ENCODE measurements at places on chromosomes 6 and 20.

DNA sequence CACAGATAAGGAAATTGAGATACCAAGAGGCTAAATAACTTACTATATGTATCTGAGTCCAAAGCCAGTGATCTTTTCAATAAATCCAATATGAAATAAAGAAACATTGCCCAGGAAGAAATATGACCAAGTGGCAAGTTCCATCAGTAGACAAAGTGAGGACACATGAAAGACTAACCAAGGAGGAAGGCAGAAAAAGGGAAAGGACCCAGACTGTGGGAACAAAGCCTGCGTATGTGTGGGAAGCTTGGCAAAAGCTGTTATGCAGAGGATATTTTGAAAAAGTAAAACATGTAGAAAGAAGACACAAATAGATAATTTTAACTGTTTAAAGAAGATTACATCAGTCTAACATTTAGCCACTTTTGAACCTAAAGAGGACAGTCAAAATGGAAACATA lies 264.4 kb upstream of the PRDM1 start:
- no peak for DNase-seq

DNA sequence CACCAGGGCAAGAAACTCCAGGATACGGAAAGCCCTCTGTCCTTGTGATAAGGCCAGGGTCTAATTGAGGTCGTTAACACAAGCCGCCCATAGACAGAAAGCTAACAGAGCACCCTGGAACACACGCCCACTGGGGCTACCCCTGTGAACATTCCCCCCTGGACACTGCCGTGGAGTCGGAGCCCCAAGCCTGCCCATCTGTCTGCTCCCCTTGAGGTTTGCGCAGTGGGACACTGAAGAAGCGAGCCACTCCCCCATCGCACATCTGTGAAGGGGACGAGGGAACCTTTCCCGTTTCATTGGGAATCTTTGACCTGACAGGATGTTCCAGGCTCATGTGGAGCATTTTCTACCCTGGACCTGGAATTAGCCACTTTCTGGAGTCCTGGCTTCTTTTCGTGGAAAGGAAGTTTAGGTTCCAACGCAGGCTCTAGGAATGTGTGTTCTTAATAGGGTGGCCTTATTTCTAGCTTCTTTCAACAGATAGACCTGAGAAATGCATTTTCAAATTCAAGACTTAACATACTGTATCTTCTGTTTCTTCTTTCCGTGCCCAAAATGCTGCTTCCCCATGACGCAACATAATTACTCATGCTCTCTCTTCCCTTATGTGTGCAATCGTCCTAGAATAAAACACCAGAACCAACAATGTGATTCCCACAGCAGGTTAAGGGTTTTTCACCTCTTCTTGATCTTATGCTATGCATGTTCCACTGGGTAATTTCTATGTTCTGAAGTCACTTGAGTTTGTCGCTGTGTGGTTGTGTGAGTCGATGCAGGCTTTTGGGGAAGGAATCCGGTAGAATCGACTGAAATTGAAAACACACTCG lies 161.1 kb downstream of the ERMARD start:
- no peak for DNase-seq

GRCh38 chr6:28542440-28543296 lies 17.0 kb downstream of the GPX5 start:
- no peak for DNase-seq

- no peak for DNase-seq
Measured at GRCh38 chr6:136317021-136317694, 27.5 kb upstream of the BCLAF1 start.

- DNase-seq = no peak
Measured at GRCh38 chr6:54694928-54695532, 151.5 kb upstream of the FAM83B start.

GRCh38 chr20:53639647-53640440 lies 46.2 kb upstream of the ZNF217 start:
- DNase-seq = no peak

DNA sequence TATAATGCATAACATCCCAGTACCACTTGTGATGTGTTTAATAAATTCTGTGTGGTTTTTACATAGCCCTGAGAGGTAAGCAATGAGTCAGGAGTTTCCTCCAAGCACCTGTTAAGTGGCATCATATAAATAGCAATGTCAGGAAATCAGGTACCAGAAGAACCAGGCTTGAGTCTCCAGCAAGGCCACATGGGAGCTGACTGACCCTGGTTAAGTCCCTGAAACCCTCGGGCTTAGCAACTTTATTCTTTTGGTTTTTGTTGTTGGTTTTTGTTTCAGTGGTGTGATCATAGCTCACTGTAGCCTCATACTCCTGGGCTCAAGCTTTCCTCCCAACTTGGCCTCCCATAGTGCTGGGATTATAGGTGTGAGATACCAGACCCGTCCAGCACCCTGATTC lies 70.0 kb downstream of the PTPRT start:
- DNase-seq = no peak

DNA sequence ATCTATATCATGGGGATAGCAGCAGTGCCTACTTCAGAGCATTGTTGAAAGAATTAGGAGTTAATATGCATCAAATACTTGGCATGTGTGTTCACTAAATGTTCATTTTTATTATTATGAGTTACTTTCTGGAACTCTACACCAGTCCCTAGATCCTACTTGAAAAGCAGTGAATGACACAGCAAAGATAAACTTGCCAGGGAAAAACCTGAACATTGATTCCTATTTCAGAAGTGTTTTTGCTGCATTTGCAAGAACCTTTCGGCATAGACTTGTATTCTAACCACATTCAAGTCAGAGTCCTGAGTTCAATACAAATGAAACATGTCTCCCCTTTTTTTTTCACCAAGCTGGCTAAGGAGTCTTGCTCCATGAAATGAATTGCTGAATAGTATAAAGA lies 187.4 kb upstream of the TAB2 start:
- no peak for DNase-seq

GRCh38 chr6:79808921-79809320 lies 138.4 kb downstream of the ELOVL4 start:
- no peak for DNase-seq

GRCh38 chr6:80425089-80425823 lies 318.8 kb downstream of the BCKDHB start:
- DNase-seq = no peak

GRCh38 chr6:167153521-167153959 lies 4.2 kb downstream of the GPR31 start:
- no peak for DNase-seq

- DNase-seq = peak; percentile 90
Measured at GRCh38 chr6:2634139-2634964, 116.4 kb downstream of the MYLK4 start.

- no peak for DNase-seq
Measured at GRCh38 chr20:12535316-12535715, 473.5 kb upstream of the SPTLC3 start.

- DNase-seq = no peak
Measured at GRCh38 chr6:118042855-118043254, 135.8 kb downstream of the SLC35F1 start.

DNA sequence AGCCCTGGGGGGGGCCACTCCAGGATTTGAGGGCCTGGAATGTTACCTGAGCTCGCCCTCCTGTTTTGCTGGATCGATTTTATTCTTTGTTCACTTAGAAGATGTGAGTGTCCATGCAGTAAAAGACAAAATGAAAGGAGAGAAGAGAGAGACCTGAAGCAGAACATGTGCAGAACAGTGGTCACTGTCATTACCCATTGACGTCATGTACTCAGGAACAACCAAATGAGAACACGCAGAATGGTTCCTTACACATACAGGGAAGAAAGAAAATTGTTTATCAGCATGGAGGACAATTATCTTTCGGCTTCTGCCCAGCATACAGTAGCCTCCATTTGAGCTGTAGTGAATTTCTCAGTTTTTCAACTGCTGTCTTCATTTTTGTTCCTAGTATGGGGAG lies 258.1 kb downstream of the FNDC1 start:
- no peak for DNase-seq

- no peak for DNase-seq
Measured at GRCh38 chr20:17626217-17627007, 55.6 kb downstream of the RRBP1 start.

GRCh38 chr6:30988209-30988825 lies 4.8 kb downstream of the MUC21 start:
- no peak for DNase-seq

DNA sequence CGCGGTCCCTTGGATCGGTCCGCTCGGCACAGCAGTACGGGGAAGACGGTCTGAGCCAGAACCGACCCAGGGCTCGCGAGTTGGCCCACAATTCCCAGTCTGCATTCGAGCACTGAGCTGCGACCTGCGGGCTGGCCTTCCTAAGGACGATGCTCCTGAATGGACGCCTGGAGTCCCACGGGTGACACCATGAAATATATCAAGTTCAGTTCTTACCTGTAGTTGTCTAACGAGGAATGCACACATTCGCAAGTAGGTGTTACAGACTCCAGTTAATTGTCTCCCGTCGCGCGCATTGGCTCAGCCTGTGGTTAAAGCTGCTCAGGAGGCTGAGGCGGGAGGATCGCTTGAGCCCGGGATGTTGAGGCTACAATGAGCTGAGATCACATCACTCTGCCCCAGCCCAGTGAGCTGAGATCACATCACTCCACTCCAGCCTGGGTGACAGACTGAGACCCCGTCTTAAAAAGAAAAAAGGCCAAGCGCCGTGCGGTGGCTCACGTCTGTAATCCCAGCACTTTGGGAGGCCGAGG lies 802 bp downstream of the PEX7 start:
- no peak for DNase-seq

DNA sequence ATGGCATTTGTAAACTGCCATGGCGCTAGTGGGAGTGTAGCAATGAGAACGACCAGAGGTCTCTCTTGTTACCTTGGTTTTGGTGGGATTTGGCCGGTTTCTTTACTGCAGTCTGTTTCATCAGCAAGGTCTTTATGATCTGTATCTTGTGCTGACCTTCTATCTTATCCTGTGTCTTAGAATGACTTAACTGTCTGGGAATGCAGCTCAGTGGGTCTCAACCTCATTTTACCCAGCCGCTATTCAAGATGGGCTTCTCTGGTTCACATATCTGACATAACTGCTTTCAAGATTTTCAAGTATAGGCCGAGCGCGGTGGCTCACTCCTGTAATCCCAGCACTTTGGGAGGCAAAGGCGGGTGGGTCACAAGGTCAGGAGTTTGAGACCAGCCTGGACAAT lies 1.9 kb upstream of the SFT2D1 start:
- DNase-seq = no peak

DNA sequence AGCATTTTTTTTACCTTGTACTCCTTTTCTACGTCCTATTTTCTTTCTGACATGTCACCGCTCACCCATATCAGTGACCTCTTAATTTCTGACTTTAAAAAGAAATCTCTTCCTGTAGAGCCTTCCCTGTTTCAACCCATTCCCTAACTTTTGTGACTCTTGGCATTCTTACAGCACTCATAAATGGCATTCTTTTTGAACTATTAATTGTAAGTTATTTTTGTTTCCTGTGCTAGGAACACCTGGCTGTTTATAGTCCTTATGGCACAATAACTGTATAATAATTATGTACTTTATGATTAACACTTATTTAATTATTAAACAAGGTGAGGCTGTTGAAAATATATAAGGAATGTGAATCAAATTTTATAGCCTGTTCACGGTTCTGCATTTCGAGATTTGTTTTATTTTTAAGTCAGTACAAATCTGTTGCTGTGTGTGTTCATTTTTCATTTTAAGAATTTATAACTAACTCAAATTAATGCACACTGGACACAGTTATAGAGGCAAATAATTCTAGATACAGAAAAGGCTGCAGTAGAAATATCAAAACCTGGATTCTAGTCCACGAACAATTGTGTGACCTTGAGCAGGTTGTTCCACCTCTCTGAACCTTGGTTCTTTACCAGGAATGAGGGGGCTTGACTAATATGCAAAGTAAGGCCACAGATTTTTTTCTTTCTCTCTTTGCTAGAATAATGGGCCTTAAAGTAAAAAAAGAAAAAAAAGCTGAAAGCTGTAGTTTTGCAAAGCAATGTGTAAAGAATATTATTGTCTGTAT lies 1.5 kb downstream of the KIZ start:
- DNase-seq = no peak

Measured in stimulated activated CD4-positive, alpha-beta T cell treated with anti-CD3 and anti-CD28 coated beads, TNF-alpha, amount 100 ng/mL, for 1 hour (primary cell).